ENCODE measurements at places on chromosomes 3 and 15. TPM values are rescaled to one million over a fixed set of nuclear protein-coding genes. Genes with fewer than 3 reads are reported as not detected.

The FETUB gene
- not detected for polyA plus RNA-seq

The TRIM42 gene
- not detected for polyA plus RNA-seq

The CFAP92 gene
- polyA plus RNA-seq, result 0.78 TPM

The ZNF660 gene
- 0.51 TPM for polyA plus RNA-seq

The ECE2 gene
- polyA plus RNA-seq, result not detected

The GOLGA8T gene
- polyA plus RNA-seq, result 0.04 TPM

The SRGAP3 gene
- polyA plus RNA-seq, result 0.22 TPM

The MOBP gene
- 0.09 TPM for polyA plus RNA-seq

The SMARCC1 gene
- 10.7 TPM for polyA plus RNA-seq

The ARHGEF26 gene
- 6.5 TPM for polyA plus RNA-seq

The CAPN3 gene
- polyA plus RNA-seq, result 5.2 TPM

The ZNF385D gene
- polyA plus RNA-seq, result under 0.01 TPM

The EBLN2 gene
- not detected for polyA plus RNA-seq

The FRMD4B gene
- 5.6 TPM for polyA plus RNA-seq

The SOX2 gene
- polyA plus RNA-seq, result 1.4 TPM

The TMEM158 gene
- not detected for polyA plus RNA-seq

The SH3BP5 gene
- polyA plus RNA-seq, result 14.3 TPM

The MAP3K13 gene
- 42.0 TPM for polyA plus RNA-seq

The CA12 gene
- polyA plus RNA-seq, result not detected

The UBA7 gene
- polyA plus RNA-seq, result 86.5 TPM

The GABRB3 gene
- 2.0 TPM for polyA plus RNA-seq

The NR1I2 gene
- polyA plus RNA-seq, result 105 TPM

The RTP1 gene
- polyA plus RNA-seq, result not detected

The OR5H14 gene
- not detected for polyA plus RNA-seq

The B3GALNT1 gene
- polyA plus RNA-seq, result 9.7 TPM

The IMPG2 gene
- polyA plus RNA-seq, result 0.66 TPM

The ROPN1 gene
- not detected for polyA plus RNA-seq

The DLL4 gene
- polyA plus RNA-seq, result 1.3 TPM

The FAM3D gene
- polyA plus RNA-seq, result 168 TPM

The WDR76 gene
- polyA plus RNA-seq, result 1.1 TPM

The KY gene
- polyA plus RNA-seq, result 0.48 TPM

The SLC7A14 gene
- 1.6 TPM for polyA plus RNA-seq

The RNU5B-1 gene
- not detected for polyA plus RNA-seq

The RAD51 gene
- polyA plus RNA-seq, result 8.5 TPM
